ENCODE measurements at places on chromosomes 5 and 9. TPM values are rescaled to one million over a fixed set of nuclear protein-coding genes. Genes with fewer than 3 reads are reported as not detected.

Gene TTC16
- not detected for polyA plus RNA-seq

Gene DNAJC25
- 1.6 TPM for polyA plus RNA-seq

Gene SH3PXD2B
- polyA plus RNA-seq, result 0.31 TPM

Gene PCDHB14
- polyA plus RNA-seq, result not detected

Gene EPB41L4A
- 0.05 TPM for polyA plus RNA-seq

Gene SMIM33
- not detected for polyA plus RNA-seq

Gene LMX1B
- not detected for polyA plus RNA-seq

Gene LCN1
- not detected for polyA plus RNA-seq

Gene ALDH1A1
- 117 TPM for polyA plus RNA-seq

Gene SPATA31E1
- polyA plus RNA-seq, result 0.01 TPM

Gene TOR4A
- polyA plus RNA-seq, result 15.4 TPM

Gene MARCHF3
- 0.96 TPM for polyA plus RNA-seq

Gene SLC45A2
- not detected for polyA plus RNA-seq

Gene FSTL4
- polyA plus RNA-seq, result not detected

Gene IL4
- polyA plus RNA-seq, result not detected

Gene ELOVL7
- 0.36 TPM for polyA plus RNA-seq

Gene SLC4A9
- polyA plus RNA-seq, result 0.28 TPM

Gene MAML1
- polyA plus RNA-seq, result 2.2 TPM

Gene ADAMTS6
- not detected for polyA plus RNA-seq

Gene ENTPD2
- polyA plus RNA-seq, result not detected

Gene DMGDH
- not detected for polyA plus RNA-seq

Gene SPATA31A3
- polyA plus RNA-seq, result not detected

Gene DIPK1B
- not detected for polyA plus RNA-seq

Gene DCAF10
- polyA plus RNA-seq, result 12.4 TPM

Gene S1PR3
- polyA plus RNA-seq, result 30.6 TPM

Gene SNX24
- 10.6 TPM for polyA plus RNA-seq

Gene PLAC8L1
- not detected for polyA plus RNA-seq

Gene PTGES
- polyA plus RNA-seq, result 0.89 TPM

Gene KCNIP1
- not detected for polyA plus RNA-seq

Gene AQP7
- polyA plus RNA-seq, result not detected

Measured in CD14-positive monocyte (primary cell).